ENCODE measurements at places on chromosomes 11 and 22.

- DNase-seq = no peak
Observed at GRCh38 chr22:20904980-20905355, 12.2 kb upstream of the CRKL start.

DNA sequence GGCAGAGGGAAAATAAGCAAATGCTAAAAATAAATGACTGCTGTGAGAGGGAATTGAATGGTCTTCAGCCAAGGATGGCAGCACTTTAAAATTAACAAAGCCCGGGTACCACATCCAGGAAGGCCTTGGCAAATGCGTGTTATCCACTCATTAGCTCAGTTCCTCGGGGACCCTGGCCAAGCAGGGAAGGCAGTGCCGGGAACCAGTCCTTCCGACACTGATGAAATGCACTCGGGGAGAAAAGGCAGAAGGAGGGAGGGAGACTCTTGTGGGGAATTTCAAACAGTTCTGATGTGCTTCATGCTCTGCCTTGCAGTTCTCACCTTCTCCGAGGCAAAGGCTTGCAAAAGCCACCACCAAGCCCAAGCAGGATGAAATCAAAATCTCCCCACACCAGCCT, 38.3 kb downstream of the CLPB start:
- DNase-seq = no peak

GRCh38 chr11:116188350-116188749, 584.4 kb downstream of the BUD13 start:
- DNase-seq = no peak

GRCh38 chr11:82975882-82976281, 74.3 kb downstream of the DDIAS start:
- DNase-seq = no peak

DNA sequence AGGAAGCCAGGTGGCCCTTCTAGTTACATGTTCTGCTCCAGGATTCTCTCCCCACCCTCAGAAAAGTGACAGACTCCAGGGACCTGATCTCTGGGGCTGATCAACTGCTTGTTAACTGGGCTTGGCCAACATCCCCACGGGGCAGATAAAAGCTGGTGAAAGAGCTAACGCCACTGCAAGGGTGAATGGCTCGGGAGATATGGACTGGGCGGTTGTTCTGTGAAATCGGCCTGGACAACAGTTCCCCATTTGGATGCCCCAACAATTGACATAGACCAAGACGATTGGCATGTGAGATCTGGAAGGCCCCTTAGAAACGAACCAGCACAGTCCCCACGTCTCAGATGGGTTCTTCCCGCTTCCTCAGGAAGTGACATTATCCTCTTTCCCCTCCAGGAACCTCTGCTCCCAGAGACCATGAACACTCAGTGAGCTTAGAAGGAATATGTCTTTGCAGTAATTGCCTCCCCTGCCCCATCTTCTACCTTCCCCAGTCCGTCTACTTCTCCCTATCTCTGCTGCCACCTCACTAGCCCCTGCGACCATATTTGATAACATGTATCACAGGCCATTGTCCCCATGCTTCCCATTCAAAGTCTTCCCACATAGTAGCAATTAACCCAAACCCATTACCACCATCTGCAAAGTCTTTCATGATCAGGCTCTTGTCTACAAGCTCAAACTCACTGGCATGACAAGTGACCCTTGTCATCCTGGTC, 5.6 kb upstream of the PRG2 start:
- no peak for DNase-seq

GRCh38 chr11:130435671-130436070, 7.3 kb upstream of the ADAMTS8 start:
- no peak for DNase-seq

GRCh38 chr11:69887330-69887729, 68.1 kb upstream of the FGF3 start:
- no peak for DNase-seq

DNA sequence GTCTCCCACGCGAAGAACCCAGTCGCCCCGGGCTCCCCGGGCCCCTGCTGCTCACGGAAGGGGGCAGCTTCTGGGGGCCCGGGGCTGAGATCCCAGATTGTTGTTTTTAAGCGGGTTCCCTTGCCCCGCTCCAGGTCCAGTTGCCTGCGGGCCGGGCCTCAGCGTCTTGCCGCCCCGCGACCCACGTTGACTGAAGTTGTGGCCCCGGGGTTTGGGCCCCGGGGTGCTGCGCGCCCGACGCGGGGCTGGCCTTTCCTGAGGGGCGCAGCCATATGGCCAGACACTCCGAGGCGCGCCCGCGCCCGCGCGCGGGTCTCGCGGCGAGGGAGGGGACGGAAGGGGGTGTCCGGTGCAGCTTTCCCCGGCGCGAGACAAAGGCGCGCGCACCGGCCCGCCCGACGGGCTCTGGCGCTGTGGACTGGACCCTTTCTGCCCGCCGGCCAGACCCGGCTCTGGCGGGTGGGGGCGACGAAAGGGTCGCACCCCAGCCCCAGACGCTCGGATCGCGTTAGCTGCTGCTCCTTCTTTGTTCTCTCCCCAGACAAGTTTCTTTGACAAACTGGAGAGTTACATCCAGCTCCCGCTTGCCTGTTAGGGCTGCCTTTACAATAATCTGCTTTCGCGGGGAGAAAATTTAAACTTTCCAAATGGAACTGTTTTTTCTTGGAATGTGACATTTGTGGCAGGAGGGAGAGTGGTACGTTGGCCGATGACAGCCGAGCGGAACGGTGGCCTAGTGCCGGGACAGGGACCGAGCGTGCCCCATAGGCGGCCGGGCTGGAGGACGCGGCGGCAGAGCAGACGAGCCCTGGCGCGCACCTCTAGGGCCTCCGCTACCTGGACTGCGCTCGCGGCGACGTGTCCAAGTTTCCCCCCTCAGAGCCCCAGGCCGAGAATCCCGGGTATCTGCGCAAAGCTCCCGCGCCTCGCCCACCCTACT, 716 bp downstream of the AMOTL1 start:
- DNase-seq = no peak

DNA sequence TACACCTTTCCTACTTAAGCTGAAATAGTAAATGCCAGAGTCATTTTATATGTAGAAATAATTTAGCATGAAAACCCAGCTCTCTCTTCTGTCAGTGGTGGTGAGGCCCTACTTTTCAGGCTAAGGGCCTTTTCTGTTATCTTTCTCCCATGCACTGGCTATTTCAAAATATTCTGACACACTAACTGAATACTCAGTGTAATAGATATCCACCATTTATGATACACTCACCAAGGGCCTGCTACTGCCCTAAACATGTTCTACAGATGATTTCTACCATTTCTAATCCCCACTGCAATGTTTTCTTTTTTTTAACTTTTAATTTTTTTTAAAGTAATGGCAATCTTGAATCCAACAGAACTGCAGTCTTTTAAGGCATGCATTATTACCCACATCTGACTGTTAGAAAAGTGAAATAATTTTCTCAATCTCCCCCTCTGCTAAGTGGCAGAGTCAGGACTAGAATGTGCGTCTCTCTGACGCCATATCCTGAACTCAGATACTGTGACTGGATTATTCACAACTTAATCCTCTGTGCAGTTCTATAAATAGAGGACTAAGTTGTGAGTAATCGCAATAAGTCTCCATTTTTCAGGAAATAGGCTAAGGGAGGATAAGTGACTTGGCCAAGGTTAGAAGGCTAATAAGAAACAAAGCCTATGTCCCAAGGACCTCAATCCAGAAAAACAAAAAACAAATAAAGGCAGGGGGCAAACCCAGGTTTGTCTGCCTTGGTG, 44.0 kb downstream of the GRAMD1B start:
- no peak for DNase-seq

DNA sequence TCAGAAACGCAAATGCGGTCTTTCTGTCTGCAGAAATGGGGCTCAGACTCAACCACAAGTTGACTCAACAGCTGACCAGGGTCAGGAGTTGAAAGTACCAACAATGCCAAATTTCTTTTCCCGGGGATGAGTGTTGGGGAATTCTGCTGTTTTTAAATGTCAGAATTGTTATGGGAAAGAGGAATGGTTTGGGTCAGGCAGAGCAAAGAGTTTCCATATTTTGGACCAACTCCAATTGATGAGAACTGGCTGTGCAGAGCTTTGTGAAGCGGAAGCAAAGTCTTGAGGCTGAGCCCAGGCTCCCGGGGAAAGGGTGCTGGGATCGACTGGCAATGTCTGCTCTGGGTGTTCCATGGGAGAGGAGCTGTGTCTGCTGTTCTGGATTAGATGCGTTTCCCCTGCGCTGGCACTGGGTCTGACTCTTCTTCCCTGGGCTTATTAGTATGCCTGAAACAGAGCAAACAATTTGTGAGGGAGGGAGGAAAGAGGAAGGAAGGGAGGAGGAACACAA, 36.2 kb downstream of the TXN2 start:
- DNase-seq = no peak

DNA sequence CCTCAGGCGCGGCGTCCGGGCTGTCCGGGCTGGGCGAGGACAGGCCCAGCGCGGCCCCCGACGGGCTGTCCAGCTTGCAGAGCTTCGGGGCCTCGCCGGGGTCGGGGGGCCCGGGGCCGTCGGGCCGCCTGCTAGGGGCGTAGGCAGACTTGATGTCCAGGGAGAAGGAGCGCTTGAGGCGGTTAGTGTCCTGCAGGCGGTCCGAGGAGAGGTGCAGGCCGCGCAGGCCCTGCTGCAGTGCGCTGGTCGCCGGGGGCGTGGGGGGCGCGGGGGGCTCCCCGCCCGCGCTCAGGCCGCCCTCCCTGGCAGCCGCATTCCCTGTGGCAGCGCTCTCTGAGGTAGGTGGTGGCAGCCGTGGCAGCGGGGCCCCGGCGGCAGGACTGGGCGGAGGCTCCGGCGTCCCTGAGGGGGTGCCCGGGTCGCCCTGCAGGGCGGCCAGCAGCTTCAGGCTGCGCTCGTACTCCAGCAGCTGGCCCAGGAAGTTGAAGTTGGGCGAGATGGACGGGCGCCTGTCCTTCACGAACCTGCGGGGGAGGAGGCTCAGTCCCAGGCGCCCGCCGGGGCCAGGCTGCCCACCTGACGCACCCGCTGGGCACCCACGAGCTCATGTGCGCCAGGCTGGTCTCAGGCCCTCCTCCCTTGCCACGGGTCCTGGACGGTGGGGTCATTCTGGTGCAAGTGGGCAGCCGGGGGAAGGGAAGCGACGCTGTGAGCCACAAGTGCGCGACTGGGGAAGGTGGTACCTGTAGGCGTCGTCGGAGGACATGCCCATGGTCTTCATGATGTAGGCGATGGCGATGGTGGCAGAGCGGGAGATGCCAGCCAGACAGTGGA, 14.8 kb downstream of the DUSP8 start:
- DNase-seq = no peak

DNA sequence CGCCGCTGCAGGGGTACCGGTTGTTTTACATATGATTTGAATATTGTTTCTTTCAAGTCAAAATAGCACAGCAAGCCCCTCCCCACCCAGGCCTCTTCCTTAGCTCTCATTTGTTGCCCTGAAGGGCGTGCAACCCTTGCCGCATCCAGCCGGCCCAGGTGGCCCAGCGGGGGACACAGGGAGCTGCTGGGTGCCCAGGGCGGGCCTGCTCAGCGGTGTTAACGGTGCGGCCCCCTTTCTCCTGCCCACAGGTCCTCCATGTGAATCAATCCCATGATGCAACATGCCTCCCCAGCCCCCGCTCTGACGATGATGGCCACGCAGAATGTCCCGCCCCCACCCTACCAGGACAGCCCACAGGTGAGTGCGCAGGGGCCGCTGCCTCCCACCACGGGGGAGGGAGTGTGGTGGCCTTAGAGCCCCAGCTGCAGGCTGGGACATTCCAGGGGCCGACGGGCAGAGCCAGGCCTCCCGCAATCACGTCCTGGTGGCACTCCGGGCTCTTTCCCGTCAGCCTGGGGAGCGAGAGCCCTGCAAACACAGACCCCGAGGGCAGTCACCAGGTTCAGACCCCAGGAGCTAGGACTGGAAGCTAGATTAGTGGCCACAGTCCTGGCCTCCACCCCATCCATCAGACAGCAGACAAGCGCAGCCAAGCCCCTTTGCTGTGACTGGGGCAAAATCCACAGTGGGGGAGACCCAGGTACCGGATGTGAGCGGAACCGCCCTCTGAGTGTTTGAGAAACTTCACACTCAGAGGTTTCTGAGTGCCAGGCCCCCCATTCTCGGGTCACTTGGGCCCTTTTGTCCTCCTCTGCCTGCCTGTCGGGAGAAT, 144.8 kb downstream of the FEZ1 start:
- DNase-seq = no peak

GRCh38 chr11:6666302-6667183, 10.9 kb upstream of the DCHS1 start:
- DNase-seq = no peak

DNA sequence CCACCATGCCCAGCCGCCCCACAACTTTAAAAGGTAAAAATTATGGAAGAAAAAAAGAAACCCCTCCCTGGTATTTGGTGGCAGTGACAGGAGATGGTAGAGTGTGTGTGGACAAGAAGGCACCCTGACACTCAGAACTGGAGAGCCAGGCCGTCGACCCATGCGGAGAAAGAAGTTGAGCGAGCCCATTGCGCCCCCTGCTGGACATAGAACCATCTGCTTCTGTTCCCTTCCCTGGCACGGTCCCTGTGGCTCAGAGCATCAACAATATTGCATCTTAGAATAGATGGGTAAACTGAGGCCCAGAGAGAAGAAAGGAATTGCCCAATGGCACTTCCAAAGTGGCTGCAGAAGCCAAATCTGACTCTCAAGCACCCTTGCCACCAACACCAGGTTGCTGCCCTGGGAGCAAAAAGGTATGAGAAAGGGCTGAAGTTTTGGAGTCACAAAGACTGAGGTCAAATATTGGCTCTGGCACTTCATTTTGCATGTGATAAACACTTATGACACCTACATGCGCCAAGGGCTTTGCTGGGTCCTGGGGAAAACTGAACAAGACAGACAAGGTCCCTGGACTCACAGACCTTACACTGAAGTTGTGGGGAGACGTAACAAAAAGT, 8.6 kb downstream of the MRPL11 start:
- DNase-seq = peak; percentile 74

- DNase-seq = no peak
Observed at GRCh38 chr11:114556135-114556534, 3.5 kb downstream of the NXPE1 start.

DNA sequence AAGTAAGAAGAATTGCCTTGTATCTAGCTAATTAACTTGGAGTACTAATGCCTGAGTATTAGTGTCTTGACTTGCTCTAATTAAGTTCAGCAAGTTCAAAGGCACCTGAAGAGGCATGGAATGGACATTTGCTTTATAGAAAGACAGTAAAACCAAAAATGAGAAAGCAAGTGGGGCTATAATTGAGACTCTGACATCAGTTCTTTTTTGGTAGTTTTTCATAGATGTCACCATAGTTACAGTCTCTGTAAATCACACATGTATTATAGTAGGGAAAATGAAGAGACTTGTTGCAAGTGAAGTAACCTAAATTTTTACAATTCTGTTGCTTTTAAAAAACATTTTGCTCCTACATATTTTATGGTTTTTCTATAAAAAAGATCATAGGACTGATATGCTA, 178.0 kb downstream of the HIPK3 start:
- DNase-seq = no peak

GRCh38 chr22:38208551-38208968, 6.8 kb downstream of the MAFF start:
- DNase-seq = no peak
